ENCODE measurements at places on chromosomes 16 and 17.

DNA sequence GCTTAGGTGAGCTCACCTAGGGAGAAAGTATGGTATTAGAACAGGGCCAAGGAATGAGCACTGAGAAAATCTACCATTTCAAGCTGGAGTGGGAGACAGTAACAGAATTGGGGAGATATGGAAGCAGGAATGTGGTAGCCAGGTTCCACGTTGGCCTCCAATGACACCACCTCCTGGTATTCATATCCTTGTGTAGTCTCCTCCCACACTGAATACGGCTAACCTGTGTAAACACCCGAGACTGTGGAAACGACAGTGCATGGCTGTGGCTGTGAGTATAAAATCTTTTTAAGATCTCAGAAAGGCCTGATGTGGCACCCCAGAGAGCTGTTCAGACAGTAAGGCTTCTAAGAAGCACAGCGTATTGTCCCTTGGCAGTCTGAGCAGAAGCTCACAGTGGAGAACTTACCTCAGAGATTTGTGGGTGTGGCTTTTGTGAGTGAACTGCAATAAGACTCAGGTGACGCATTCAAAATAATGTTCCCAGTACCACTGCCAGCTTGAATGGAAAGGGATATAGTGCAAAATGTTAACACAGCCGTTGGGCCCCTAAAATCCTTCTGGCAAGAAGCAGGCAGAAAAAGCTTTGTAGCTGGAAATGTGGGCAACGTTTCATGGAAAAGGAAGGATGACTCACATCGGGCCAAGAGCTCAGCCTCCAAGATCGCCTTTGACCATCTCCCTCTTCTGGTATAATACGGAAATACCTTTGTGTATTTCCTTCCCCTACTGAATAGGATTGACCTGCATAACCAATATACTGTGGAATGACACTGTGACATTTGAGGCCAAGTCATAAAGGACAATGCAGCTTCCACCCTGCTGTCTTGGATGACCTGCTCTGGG lies 14.4 kb downstream of the SDR42E1 start:
- peaks cover 4% of the 10 kb centered on the region for H3K36me3 ChIP-seq
- no peaks in the 10 kb centered on the region for H3K4me1 ChIP-seq
- no peaks in the 10 kb centered on the region for H3K27me3 ChIP-seq
- DNase-seq = no peak
- no peak overlapping the region for H3K4me3 ChIP-seq
- H3K27ac ChIP-seq = no peak overlapping the region

- peak; percentile 33 for DNase-seq
- peaks cover 12% of the 10 kb centered on the region for H3K4me1 ChIP-seq
- peaks cover 12% of the 10 kb centered on the region for H3K36me3 ChIP-seq
- H3K27ac ChIP-seq = no peak overlapping the region
- no peak overlapping the region for H3K4me3 ChIP-seq
These were observed 46.8 kb downstream of the HIC1 start for GRCh38 chr17:2101448-2102257.

DNA sequence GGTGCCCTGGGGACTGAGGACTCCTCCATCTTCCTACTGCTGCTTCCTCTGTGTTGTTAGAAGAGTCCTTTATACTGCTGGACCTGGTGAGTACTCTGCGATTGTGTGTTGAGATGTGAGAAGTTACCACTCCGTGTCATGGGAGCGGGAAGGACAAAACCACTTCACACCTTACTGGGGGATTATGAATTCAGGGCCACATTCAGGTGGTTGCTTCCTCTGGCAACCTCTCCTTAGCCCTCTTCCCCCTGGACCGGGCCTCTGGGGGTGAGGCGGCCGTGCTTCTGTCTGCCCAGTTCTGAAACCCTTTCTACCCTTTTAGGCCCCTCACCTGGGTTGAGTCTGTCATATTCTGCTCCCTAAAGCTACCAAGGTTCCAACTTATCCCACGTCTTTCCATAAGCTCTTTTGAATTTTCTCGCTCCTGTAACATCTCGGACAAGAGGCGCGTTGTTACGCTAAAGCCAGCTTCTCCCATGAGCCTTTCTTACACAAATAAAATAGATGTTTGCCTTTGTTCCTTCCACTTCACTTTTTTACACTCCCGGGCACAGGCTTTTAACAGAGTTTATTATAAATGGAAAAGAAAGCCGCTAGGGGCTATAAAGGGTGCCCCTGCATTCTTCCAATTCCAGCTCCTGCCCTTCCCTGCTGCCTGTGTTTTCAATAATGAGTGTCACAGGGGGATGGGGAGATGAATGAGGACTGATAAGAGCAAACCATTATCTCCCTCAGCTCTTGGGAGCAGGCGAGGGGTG lies 20.7 kb upstream of the CDH13 start:
- H3K27me3 ChIP-seq = peaks cover 10% of the 10 kb centered on the region
- H3K36me3 ChIP-seq = no peaks in the 10 kb centered on the region
- H3K27ac ChIP-seq = no peak overlapping the region
- H3K4me1 ChIP-seq = no peaks in the 10 kb centered on the region
- DNase-seq = no peak
- H3K4me3 ChIP-seq = no peak overlapping the region

DNA sequence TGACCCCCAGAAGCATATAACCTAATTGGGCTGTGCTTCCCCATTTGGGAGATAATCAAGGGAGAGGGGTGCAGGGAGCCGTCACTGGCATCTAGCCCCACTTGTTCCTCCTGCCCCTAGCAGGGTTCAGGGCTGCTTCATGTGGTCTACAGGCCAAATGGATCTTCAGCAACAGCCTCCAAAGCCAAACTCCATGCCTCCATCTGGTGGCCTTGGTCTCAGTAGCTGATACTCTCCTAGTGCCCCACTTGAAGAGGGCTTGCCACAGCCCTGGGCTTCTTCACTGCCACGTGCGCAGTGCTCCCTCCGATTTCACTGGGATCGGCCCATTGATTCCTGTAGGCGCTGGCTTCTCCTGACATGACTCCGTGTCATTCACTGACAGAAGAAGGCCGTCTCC lies 24.6 kb downstream of the LYRM9 start:
- H3K4me3 ChIP-seq = no peak overlapping the region
- H3K27ac ChIP-seq = no peak overlapping the region
- H3K27me3 ChIP-seq = no peaks in the 10 kb centered on the region
- H3K4me1 ChIP-seq = no peaks in the 10 kb centered on the region

DNA sequence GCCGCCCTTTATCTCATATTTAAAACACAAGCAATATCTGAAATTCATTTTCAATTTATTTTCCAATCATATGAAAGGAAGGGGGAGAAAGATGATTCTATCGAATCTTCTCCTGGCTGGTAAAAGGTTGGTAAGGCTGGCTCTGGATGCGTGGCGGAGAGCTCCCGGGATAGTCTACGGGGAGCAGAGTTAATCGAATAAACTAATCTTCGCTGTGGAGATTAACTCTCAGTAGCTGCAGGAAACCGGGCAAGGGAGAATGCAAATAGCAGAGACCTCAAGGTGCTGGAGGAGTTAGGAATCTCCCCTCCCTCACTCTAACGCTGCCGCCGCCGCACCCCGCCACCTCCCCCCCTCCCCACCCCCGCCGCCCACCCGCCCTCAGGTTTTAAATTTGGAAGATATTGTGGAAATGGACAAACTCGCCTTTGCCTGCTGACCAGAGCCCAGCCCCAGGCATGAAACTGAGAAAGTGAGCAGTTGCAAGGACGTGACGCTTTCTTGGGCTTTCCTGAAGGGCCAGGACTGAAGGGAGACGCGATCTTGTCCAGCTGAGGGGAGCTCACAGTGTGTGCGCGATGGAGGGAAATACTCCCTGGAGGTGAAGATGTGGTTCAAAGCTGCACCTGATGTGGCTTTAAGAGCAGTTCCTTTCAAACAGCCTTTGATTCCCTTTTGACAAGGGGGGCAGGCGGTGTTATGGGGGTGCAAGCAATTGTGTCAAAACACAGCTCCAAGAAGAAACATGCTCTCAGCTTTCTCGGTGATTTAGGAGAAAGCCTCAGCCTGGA lies 308.2 kb upstream of the IRX3 start:
- DNase-seq = no peak
- H3K4me1 ChIP-seq = no peaks in the 10 kb centered on the region
- H3K27ac ChIP-seq = no peak overlapping the region
- peaks cover 24% of the 10 kb centered on the region for H3K27me3 ChIP-seq
- no peak overlapping the region for H3K4me3 ChIP-seq
- no peaks in the 10 kb centered on the region for H3K36me3 ChIP-seq

DNA sequence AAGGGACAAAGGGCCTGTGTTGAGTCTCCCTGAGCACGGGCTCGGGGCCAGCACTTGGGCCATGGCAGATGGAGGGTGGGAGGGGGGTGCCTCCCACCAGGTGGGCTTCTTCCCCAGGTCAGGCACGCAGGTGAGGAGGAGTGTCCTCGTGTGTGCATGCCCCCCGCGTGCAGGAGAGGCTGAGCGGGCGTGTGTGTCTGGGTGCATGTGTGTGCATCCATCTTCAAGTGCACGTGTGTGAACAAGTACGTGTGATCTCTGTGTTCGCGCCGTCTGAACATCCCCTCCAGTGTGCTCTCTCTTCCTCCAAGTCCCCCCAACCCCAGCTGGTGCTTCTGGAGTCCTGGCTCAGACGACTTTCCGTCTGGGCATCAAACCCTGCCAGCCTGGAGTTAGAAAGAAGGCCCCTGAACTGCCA lies 2.7 kb upstream of the ZG16B start:
- no peak overlapping the region for H3K27ac ChIP-seq
- H3K4me3 ChIP-seq = no peak overlapping the region
- no peaks in the 10 kb centered on the region for H3K4me1 ChIP-seq
- peaks cover 3% of the 10 kb centered on the region for H3K27me3 ChIP-seq
- no peaks in the 10 kb centered on the region for H3K36me3 ChIP-seq
- DNase-seq = no peak

DNA sequence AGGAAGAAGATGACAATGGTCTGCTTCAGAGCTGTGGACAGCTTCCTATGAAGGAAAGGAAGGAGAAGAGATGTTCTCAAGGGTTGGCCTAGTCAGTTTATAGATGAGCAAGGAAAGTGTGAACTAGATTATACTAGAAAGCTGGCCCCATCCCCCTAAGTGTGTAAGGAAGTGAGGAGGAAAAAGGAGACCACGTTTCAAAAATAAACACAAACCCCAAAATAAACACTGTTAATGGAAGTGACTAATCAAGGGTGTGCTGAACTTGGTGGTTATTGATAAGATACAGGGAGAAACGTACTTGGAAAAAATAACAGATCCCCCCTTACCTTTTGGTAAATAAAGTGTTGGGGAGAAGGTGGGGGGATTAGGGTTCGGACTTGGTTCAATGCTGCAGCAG lies 267.1 kb downstream of the SOX9 start:
- no peak overlapping the region for H3K27ac ChIP-seq
- no peak overlapping the region for H3K4me3 ChIP-seq
- no peak for DNase-seq
- H3K4me1 ChIP-seq = no peaks in the 10 kb centered on the region
- no peaks in the 10 kb centered on the region for H3K27me3 ChIP-seq
- no peaks in the 10 kb centered on the region for H3K36me3 ChIP-seq

DNA sequence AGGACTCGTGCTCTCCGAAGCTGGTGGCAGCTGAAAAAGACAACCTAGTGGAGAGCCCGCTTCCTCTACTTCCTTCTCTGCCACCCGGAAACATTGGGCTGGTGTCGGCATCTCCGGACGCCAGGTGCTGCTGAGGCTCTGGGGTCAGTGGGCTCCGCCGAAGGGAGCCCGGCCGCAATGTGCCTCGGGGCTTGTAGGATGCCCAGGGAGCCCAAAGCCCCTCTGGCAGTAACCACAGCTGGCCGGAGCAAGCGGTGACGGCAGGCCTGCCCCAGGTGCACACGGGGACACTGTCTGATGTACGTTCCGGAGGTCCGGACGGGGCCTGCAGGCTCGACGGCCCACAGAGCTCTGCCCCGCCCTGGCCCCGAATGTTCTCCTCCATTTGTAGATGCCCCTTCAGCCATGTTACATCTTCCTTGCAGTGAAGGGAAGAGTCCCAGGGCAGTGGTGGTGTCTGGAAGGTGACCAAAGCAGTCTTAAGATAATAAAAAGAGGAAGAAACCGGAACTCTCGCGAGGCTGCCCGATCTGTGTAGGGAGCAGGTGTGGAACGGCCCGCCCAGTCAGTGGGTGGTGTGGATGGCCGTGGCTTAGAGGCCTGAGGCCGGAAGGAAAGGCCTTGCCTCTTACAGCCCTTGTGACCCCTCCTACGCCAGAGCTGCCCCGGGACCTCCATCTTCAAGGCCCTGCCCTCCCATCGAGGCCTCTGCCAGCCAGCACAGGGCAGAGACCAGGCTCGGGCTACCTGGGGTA lies 22.6 kb downstream of the NDUFAF8 start:
- peaks cover 8% of the 10 kb centered on the region for H3K36me3 ChIP-seq
- no peak overlapping the region for H3K27ac ChIP-seq
- H3K4me3 ChIP-seq = no peak overlapping the region
- no peaks in the 10 kb centered on the region for H3K27me3 ChIP-seq
- H3K4me1 ChIP-seq = no peaks in the 10 kb centered on the region

DNA sequence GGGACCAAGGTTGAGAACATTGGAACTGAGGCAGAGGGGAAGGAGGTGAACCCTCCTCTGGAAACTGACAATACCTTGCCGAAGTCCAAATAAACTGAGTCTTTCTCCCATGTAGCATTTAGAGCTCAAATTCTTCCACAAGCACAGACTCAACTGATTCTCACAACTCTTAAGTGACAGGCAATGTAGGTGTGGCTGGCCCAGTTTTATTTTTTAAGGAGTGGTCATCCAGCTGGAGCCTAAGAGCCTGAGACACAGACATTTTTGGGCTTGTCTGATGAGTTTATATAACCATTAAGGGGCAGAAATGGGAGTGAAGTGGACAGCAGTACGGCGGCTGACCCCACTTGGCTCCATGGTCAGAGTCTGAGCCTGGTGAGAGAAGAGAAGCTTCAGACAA lies 10.8 kb downstream of the RCVRN start:
- H3K36me3 ChIP-seq = no peaks in the 10 kb centered on the region
- H3K4me3 ChIP-seq = no peak overlapping the region
- H3K27me3 ChIP-seq = peaks cover 7% of the 10 kb centered on the region
- no peak overlapping the region for H3K27ac ChIP-seq

DNA sequence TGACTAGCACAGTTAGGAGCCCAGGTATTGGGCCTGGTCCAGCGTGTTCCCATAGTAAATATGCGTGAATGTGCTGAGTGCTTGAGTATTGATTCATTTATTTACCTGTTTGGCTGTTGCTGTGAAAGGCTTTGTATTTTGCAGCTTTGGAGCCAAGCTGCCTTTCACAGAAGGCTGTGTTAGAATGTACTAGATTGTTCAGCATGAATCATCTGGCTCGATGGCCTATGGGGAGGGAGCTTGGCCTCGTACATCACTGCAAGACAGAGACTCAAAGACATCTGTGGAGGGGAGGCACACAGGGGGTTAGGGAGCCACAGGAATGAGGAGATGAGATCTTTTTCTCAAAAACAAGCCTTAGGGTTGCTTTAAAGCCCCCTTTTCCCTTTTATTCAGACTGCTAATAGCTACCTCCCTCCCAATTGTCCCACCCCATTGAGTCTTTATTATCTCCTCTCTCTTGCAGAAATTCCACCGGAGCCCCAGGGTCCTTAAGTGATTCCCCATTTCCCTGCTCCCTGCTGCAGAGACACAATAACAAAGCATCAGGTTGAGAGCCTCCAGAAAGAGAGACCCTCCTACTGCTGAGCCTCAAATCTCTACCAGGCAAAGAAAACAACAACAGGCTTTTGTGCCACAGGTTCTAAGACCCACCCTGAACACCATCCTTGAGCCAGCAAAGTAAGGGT lies 307.2 kb downstream of the ABCC12 start:
- no peak overlapping the region for H3K4me3 ChIP-seq
- H3K4me1 ChIP-seq = no peaks in the 10 kb centered on the region
- H3K27me3 ChIP-seq = no peaks in the 10 kb centered on the region
- no peak for DNase-seq
